Panc1 (cell line): ENCODE measurements at places on chromosomes 3 and 15.

DNA sequence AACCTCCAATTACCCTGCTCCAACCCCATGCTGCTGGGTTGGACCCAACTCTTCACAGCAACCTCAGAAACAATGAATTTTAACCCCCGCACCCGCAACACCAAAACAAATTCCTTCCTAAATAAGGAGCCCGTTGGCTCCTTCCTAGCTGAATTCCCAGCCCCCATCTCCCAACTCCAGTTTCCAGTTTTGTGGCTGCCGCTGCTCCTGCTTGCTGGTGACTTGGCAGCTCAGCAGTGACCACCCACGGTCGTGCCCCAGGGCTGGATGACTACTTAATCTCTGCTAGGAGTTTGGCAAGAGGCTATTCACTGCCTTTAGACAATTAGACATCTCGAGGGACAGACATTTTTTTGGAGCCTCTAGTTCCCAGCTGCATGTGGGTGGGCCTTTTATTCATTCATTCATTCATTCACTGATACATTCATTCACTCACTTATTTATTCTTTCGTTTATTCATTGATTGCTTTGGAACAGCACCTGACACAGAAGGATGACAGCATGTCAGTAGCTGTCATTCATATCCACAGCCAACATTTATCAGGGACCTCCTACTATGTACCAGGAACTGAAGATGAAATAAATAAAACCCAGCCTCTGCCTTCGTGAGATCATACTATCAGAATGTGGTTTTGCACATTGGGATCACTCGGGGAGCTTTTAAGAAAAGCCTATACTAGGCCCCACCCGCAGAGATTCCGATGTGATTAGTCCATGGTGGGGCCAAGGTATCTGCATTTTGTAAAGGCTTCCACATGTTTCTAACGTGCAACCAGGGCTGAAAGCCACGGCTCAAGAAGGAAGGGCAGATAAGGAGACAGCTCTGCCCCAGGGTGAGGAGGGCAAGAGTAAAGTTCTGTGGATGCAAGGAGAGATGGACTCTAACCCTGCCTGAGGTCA lies 256.5 kb downstream of the SHQ1 start:
- no peak for DNase-seq

- DNase-seq: no peak
Observed at GRCh38 chr3:149363053-149363452, 14.4 kb downstream of the TM4SF1 start.

DNA sequence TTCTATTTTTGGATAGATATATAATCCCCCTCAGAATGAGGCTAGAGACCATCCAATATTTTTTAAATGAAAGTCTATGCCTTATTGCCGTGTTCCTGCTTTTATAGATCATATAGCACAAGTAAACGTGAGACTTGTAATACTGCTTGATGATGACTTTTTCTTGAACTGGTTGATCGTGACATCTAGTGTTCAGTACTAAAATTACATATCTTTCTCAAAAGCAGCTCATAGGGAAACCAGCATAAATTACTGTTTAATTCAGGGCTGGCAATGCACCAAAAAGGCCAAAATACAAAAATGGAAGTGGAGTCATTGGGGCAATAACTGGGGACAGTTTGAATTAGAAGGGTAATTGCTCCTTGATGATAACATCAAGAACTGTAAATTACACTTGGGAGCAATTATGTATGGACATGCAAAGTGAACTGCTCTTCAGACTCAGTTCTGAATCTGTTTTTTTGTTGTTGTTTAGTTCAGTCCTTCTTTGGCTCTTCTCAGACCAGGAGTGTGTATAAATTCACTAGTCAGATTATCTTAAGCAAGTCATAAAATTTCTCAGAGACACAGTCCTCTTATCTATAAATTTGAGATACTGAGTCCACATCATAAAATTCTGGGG lies 325.3 kb downstream of the THSD4 start:
- peak; percentile 82 for DNase-seq

DNA sequence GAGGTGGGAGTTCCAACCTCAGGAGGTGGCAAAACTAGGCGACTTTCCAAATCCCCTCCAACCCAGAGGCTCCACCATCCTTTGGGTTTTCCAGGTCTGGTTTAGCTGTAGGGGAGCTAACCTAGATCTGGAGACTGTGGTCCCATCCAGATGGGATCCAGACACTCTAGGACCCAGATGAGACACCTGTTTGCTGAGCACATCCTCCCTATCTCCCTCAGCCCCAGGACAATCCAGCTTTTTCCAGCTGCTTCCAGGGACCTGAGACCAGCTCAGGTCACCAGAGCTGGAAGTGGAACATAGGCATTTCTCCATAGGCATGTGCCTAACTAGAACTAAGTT lies 18.2 kb downstream of the CRTAP start:
- DNase-seq: no peak

DNA sequence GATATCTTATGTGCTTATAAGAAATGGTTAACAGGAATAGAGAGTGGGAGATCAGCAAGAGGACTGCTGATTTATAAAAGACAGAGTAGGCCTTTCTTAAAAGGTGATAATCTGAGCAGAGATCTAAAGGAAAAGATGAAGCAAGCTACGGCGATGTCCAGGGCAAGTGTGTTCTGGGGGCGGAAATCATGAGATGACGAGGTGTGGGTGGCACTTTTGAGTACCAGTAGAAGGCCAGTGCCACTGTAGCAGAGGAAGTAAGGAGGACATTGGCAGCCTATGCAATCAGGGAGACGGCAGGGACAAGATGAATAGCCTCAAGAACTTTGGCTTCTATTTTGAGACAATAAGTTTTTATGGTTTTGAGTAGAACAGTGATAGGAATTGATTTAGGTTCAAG lies 492.4 kb downstream of the FHIT start:
- no peak for DNase-seq

- DNase-seq: no peak
Observed at GRCh38 chr15:100002787-100003536, 269.7 kb upstream of the LYSMD4 start.

DNA sequence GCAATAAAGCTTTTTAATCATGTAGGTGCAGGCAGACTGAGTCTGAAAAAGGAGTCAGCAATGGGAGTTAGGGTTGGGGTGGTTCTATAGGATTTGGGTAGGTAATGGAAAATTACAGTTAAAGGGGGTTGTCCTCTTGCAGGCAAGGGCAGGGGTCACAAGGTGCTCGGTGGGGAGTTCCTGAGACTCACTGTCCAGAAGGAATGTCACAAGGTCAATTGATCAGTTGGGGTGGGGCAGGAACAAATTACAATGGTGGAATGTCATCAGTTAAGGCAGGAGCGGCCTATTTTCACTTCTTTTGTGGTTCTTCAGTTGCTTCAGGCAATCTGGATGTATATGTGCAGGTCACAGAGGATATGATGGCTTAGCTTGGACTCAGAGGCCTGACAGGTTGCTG lies 13.9 kb downstream of the CCR5AS start:
- DNase-seq: no peak

- no peak for DNase-seq
Observed at GRCh38 chr15:58616171-58616570, 133.3 kb downstream of the ADAM10 start.

DNA sequence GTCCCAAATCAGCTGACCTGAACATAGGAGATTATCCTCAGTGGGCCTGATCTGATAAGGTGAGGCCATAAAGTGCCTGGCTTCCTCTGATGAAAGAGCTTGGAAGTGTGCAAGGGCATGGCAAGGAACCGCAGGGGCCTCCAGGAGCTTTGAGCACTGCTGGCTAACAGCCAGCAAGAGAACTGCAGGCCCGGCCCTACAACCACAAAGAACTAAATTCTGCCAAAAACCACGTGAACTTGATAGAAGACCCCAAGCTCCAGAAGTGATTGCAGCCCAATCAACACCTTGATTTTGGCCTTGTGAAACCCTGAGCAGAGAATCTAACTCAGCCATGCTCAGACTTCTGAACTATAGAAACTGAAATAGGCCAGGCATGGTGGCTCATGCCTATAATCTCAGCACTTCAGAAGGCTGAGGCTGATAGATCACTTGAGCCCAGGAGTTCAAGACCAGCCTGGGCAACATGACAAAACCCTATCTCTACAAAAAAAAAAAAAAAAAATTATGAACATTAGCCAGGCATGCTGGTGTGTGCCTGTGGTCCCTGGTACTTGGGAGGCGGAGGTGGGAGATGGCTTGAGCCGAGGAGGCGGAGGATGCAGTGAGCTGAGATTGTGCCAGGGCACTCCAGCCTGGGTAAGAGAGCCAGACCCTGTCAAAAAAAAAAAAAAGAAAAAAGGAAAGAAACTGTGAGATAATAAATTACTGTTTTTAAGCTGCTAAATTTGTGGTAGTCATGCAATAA lies 7.7 kb upstream of the DIS3L start:
- no peak for DNase-seq

- DNase-seq: no peak
Observed at GRCh38 chr3:126269354-126269753, 87.9 kb downstream of the KLF15 start.

- no peak for DNase-seq
Observed at GRCh38 chr3:64445109-64445943, 220.1 kb upstream of the PRICKLE2 start.

GRCh38 chr3:142642956-142643355 lies 46.8 kb downstream of the PLS1 start:
- no peak for DNase-seq

- no peak for DNase-seq
Observed at GRCh38 chr15:68497206-68497910, 65.4 kb upstream of the ITGA11 start.

- DNase-seq: no peak
Observed at GRCh38 chr3:25288413-25288812, 139.7 kb upstream of the RARB start.

GRCh38 chr3:128007033-128007424 lies 45.2 kb upstream of the SEC61A1 start:
- no peak for DNase-seq

GRCh38 chr3:23474580-23475357 lies 271.6 kb downstream of the UBE2E2 start:
- no peak for DNase-seq

GRCh38 chr15:40121911-40122638 lies 13.4 kb upstream of the BMF start:
- no peak for DNase-seq

GRCh38 chr3:4067893-4068292 lies 235.3 kb upstream of the SETMAR start:
- no peak for DNase-seq

DNA sequence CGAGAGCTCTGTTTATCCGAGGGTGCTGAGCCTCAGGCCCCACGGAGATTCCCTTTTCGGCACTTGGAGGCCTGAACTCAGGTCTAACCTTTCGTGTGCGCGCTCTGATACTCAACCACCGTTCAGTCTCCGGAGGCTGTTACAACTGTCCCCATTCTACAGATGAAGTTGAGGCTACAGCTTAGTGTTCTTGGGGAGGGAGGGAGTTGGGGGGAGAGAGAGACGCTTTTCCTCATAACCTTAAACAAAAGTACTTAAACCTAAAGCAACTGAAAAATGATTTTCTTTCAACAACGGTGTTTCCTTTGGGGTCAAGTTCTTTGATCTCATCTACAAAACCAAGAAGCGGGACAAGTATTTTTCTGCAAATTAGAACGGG lies 952 bp upstream of the CHST2 start:
- DNase-seq: no peak

- no peak for DNase-seq
Observed at GRCh38 chr15:23516866-23517265, 48.6 kb upstream of the MKRN3 start.

DNA sequence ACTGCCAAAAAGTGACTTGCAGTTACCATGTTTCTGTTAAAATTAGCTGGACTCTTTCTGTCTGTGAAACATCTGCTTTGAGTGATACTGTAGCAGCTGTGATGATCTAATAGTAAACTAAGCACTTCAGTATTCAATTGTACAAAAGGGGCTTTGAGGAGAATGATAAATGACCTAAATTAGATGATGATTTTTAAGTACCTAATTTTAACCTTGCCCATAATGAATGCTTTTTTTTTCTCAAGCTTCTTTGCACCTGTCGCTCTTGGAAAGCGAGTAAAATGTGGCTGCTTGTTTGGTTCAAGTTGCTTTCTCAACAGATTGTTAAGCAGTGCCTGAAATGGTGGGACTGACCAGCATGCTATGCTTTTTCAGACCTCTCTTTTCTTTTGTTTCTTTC lies 752.3 kb downstream of the EPHA3 start:
- DNase-seq: no peak

- DNase-seq: no peak
Observed at GRCh38 chr15:85440451-85440850, 60.0 kb downstream of the AKAP13 start.

- DNase-seq: no peak
Observed at GRCh38 chr15:39391230-39391629, 189.6 kb upstream of the THBS1 start.

DNA sequence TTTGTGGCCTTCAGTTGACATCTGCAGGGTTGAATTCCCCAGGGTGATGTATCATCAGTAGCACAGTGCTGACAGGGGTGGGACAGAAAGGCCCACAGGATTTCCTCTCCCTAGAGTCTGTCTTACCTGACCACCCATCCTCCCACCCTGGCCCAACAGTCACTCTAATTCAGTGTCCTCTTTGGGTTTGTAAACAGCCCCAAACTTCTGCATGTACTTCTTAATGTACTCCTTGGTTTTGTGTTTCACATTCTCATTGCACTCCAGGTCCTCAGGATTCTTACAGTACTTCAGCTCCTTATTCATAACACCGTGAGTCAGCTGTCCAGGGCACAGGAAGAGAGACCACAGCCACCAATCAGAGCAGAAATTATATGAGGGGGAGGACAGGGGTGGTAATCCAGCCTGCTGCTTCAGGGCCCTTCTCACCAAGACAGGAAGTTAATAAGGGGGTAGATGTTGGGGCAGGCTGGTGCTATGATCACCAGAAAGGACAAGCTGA lies 37.5 kb downstream of the NBEAL2 start:
- no peak for DNase-seq

GRCh38 chr3:52210550-52211046 lies 12.6 kb downstream of the ALAS1 start:
- no peak for DNase-seq

GRCh38 chr15:66617137-66618090 lies 51.6 kb upstream of the LCTL start:
- DNase-seq: no peak

- DNase-seq: no peak
Observed at GRCh38 chr15:86653344-86654197, 573.9 kb downstream of the AGBL1 start.

DNA sequence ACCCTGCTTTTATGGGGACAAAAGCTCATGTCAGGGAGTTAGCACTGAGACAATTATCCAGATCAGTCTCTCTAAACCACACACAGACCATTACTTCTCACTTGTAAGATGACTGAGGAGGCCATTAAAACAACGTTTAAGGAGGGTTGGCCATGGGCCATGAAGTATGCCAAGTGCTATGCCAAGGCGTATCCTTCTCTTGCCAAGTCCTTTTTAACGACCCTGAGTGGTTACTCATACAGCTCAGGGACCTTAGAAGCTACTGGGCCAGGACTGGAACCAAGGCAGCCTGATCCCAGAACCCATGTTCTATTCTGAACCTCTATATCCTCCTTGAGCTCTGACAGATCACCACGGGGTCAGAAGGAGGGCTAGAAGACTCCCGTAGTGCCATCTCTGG lies 50.0 kb downstream of the NMNAT3 start:
- DNase-seq: no peak

DNA sequence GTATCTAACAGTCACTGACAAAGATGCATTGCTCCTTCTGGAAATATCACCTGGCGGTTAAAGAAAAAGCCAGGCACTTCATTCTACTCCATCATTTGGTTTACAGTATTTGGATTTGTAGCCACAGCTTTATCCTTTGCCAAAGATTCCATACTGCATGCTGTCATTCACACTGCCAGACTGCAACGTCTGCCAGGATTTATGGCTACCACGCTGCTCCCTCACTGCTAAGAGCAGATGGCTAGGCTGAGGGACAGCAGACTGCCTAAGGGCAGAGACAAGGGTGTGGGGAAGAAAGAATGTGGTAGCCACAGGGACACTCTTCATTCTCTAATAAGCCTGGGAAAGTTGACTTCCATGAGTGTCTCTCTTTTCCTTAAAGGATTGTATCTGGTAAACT lies 1047.0 kb downstream of the TUSC7 start:
- no peak for DNase-seq
